Fibroblast of pulmonary artery (primary cell): ENCODE measurements at places on chromosomes 1 and 21.

- no peak for DNase-seq
Observed at GRCh38 chr21:32817208-32817607, 45.7 kb upstream of the PAXBP1 start.

DNA sequence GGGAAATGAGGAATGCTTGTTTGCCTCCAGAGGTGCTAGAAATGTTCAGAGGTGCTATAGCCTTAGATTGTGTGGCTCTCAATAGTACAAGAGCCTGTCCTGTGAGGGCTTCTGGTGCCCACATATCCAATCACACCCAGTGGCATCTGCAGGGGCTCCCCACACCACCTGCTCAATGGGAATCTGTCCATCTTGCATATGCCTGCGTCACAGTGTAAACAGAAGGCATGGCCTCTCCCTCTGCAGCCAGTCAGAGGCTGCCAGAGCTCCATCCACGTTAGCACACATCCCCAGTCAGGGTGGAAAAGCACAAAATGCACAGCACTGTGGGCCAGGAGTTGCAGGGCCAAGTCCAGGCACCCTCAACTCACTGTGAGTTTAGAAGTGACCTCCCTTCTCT lies 113.6 kb upstream of the GRIK3 start:
- no peak for DNase-seq

DNA sequence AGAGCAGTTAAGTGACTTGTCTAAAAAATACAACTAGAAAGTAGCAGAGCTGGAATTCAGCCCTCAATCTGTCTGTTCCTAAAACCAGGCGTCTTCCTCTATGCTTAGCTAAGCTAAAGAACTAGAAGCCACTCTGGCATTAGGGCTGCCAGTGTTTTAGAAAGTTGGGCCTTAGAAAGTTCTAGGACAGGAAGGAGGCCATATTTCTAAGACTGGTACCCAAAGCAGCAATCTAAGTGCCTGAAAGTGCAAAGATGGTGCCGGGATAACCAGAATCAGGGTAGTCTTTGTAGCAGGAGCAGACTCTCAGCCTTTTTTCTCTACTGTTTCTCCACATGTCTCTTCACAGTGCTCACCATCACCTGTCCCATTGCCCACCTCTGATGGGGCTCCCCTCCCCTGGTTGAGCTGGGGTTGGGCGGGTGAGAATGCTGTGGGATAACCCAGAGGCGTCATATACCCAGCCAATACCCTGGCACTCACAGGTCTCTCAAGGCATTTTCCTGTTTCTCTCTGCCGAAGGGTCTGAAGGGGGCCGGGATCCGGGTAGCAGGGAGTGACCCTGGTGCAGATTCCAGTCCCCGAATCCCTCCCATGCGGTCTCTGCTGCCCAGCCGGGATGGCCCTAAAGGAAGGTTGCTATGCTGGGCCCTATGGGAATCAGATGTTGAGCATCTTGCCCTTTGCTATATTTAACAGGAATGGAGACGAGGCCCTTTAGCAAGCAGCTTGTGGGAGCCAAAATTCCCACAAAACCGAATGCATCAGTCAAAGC lies 1.1 kb upstream of the RCSD1 start:
- DNase-seq: no peak

DNA sequence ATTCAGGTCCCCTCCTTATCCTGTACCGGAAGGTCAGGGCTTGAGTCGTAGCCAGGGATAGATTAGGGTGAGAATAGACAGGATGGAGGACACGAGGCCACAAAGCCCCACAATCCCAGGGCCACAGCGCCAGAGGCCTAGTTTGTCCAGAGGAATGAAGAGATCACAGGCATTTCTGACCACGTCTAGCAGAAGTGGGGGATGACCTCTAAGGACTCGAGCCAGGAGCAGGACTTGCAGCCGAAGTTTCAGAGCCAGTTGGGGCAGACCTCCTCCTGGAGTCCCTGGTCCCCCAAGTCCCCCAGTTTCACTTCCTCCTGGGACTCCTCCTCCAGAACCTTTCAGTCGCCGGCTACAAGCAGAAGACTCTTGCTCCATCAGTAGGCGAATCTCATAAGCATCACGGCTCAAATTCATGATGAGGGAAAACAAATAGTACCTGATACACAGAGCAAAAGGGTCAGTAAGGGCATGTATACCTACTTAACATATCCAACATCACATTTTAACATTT lies 2.3 kb upstream of the ITGA10 start:
- no peak for DNase-seq

DNA sequence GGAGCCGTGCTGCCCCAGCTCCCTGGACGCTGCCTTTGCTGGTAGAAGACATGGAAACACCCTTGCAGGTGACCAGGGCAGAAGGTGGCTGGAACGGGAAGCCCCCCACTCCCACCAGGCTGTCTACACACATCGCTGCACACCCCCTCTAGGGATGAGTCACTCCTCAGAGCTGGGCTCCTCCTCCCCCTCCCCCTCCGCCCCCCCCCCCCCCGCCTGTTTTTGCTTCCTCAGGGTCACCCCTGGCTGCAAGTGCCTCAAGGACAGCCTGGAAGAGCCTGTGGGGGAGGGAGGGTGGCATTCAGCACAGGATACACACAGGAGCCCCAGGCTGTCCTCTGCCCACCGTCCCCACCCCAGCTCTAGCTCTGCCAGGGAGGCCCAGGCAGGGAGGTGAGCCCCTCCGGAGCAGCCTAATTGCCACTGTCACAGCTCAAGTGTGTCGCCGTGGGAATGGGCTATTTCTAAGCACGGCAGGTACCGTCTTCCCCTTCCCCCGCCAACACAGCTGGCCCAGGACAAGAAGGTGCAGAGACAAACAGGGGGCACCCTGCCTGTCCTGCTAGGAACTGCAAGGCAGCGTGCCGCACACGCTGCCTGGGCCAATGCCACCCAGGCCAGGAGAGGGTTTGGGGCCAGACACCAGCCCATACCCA lies 2.5 kb downstream of the FNDC10 start:
- DNase-seq: no peak
